ENCODE measurements at places on chromosomes 3 and 15. TPM values are rescaled to one million over a fixed set of nuclear protein-coding genes. Genes with fewer than 3 reads are reported as not detected.

Gene GOLGA6L24
- not detected for total RNA-seq

DNA sequence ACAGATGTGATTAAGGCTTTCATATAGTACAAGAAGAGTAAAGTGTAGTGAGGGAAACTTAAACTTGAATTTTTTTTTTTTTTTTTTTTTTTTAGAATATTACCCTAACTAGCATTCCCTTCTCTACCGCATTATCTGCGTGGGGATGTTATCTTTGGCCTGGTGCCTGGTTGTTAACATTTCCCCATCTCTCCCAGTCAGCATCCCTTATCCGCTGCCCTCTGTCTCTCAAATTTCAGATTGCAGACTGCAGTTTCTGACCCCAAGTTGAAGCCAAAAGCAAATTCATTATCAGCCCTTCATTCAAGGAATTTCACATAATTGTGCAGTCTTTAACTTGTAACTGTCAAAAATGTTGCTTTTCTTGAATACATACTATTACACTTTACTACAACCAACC lies 353.0 kb downstream of the PLOD2 start:
- no peaks in the 10 kb centered on the region for H3K36me3 ChIP-seq
- no peaks in the 10 kb centered on the region for H3K27me3 ChIP-seq
- H3K27ac ChIP-seq: no peak overlapping the region
- no peaks in the 10 kb centered on the region for H3K4me1 ChIP-seq
- no peak overlapping the region for H3K4me3 ChIP-seq

- no peaks in the 10 kb centered on the region for H3K27me3 ChIP-seq
- DNase-seq: no peak
- H3K36me3 ChIP-seq: no peaks in the 10 kb centered on the region
- H3K4me3 ChIP-seq: no peak overlapping the region
These were observed 144.2 kb upstream of the ABHD17C start for GRCh38 chr15:80550908-80551260.

GRCh38 chr15:38670128-38671005 lies 105.8 kb upstream of the RASGRP1 start:
- no peaks in the 10 kb centered on the region for H3K36me3 ChIP-seq
- H3K27me3 ChIP-seq: peaks cover 10% of the 10 kb centered on the region

- no peak overlapping the region for H3K4me3 ChIP-seq
- H3K36me3 ChIP-seq: peaks cover 23% of the 10 kb centered on the region
- H3K4me1 ChIP-seq: no peaks in the 10 kb centered on the region
- no peak overlapping the region for H3K27ac ChIP-seq
- H3K27me3 ChIP-seq: no peaks in the 10 kb centered on the region
These were observed 369.8 kb downstream of the TBC1D5 start for GRCh38 chr3:17372362-17373210.

- no peaks in the 10 kb centered on the region for H3K4me1 ChIP-seq
- H3K36me3 ChIP-seq: no peaks in the 10 kb centered on the region
- DNase-seq: no peak
- no peak overlapping the region for H3K27ac ChIP-seq
These were observed 157.5 kb upstream of the CHRM5 start for GRCh38 chr15:33810806-33811205.

DNA sequence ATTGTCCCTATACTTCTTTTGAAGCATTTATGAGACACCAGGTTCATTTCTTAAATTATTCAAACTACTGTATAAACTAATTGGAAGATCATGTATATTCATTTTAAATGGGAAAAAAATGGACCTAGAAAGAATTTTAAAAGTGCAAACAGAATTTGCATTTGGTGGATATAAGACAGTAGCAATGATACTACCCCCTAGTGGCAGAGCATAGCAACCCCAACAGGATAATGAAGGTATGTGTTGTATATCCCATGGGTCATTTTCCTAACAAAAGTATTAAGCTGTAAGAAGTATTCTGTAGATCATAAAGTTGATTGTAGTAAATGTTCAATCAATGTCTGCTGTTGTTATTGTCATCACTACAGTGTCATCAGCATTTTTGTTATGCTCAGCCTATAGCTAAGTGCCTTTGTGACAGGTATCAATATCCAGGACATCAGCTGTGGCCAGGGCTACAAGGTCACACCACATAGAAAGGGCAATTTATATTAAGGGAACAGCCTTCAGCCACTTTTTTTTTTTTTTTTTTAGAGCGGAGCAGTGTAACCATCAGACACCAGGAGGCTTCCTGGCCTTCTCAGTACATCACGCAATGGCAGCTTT lies 175.8 kb downstream of the FOXB1 start:
- no peak overlapping the region for H3K4me3 ChIP-seq
- H3K4me1 ChIP-seq: no peaks in the 10 kb centered on the region
- H3K36me3 ChIP-seq: no peaks in the 10 kb centered on the region
- no peak overlapping the region for H3K27ac ChIP-seq

Gene CTXN2
- not detected for total RNA-seq

GRCh38 chr3:15443826-15444524 lies 16.6 kb downstream of the EAF1 start:
- no peak overlapping the region for H3K4me3 ChIP-seq
- no peaks in the 10 kb centered on the region for H3K4me1 ChIP-seq
- H3K27ac ChIP-seq: no peak overlapping the region
- peaks cover 51% of the 10 kb centered on the region for H3K36me3 ChIP-seq
- H3K27me3 ChIP-seq: no peaks in the 10 kb centered on the region

DNA sequence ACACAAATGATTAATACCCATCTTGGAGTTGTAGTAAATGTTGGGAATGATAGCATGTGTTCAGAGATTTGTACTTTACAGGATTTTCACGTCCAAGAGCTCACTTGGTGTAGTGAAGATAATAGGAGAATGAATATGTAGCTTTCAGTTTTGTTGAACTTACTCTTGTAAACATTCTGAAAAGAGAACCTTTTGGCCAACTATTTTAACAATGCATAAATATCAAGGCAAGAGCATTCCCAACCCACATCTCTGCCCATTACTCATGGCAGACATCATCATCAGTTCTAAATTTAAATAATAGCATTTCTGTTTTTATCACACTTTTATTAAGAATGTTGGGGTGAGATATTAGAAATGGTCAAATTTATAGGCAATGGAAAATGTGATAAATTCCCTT lies 465.2 kb upstream of the TPRG1 start:
- no peak overlapping the region for H3K4me3 ChIP-seq
- no peaks in the 10 kb centered on the region for H3K27me3 ChIP-seq

Gene RBPMS2
- total RNA-seq: 2.9 TPM

DNA sequence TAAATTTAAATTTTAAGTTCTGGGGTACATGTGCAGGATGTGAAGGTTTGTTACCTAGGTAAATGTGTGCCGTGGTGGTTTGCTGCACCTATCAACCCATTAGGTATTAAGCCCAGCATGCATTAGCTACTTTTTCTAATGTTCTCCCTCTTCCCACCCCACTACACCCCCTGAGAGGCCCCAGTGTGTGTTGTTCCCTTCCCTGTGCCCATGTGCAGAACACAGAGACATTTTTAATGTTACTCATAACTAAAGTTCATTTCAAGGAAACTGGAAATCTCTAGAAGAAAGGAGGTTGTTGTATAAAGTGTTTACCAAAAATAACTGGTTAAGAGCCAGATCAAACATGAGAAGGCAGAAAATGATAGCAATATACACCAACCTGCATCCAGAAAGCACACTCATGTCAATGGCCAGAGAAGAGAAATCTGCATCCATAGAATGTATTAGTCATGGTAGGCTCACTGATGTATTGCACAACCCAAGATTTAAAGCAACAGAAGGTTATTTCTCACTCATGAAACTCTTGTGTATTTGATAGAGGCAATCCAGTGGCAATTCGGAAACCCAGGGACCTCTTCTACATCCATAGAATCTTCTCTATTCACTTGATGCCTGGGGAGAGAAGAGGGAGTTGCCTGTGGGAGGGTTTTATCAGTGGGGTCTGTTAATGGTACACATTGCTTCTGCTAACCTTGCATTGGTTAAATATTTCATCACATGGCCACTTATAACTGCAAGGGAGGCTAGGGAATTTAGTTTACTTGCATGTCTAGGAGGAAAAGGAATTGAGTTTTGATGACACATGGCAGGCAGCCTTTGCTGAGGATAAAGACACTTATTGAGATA lies 321.9 kb upstream of the RASGRP1 start:
- H3K4me1 ChIP-seq: no peaks in the 10 kb centered on the region
- H3K27me3 ChIP-seq: no peaks in the 10 kb centered on the region
- H3K36me3 ChIP-seq: no peaks in the 10 kb centered on the region

- H3K27me3 ChIP-seq: no peaks in the 10 kb centered on the region
- no peaks in the 10 kb centered on the region for H3K36me3 ChIP-seq
- no peak overlapping the region for H3K27ac ChIP-seq
- H3K4me3 ChIP-seq: no peak overlapping the region
- H3K4me1 ChIP-seq: no peaks in the 10 kb centered on the region
- no peak for DNase-seq
These were observed 44.1 kb downstream of the CHST2 start for GRCh38 chr3:143163562-143164100.

DNA sequence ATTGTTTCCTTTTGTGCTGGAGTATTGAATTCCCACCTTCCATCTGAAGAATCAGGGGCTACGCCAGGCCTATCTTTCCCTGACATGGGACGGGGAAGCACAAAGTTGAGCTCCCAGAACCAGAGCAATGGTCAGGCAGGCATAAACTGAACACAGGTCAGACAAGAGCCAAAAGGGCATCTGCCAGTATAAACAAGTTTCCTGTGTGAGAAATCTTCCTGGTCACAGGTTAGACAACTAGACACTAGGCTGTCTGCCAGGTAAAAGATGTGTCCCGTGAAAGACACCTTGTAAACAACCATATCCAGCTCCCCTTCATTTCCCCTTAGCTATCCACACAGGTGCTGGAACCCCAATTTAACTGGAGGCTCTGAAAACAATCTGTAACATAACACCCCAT lies 44.0 kb upstream of the CD96 start:
- H3K4me1 ChIP-seq: no peaks in the 10 kb centered on the region
- no peak overlapping the region for H3K27ac ChIP-seq
- no peak overlapping the region for H3K4me3 ChIP-seq

DNA sequence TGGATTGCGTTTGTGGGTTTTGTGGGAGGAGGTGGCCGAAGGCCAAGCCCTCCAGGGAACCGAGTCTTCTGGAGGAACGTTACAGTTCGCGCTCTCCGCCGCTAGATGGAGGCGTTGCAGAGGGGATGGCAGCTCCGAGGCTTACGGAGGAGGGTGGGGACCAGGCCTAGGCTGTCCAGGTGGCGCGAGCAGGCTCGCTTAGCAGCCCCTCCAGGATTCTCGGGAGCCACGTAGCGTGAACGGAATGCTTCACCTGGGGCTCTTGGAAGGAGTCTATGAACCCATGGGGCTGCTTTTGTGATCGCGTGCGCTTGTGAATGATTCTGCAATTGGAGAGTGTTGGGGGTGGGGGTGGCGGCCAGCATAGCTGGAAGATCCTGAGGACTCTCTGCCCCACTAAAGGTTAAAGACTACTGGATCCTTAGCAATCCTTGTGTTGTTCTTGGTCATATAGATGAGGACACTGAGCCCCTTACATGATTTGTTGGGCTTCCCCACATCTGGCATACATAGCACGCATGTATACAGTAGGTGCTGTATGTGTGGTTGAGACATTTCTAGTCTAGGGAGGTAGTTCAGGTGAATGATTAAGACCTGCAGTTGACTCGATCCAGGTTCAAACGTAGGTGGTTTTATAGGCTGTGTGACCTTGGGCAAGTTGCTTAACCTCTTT lies 25.7 kb downstream of the FAM3D start:
- DNase-seq: peak; percentile 90
- no peak overlapping the region for H3K27ac ChIP-seq
- peaks cover 10% of the 10 kb centered on the region for H3K4me1 ChIP-seq
- H3K4me3 ChIP-seq: no peak overlapping the region
- peaks cover 13% of the 10 kb centered on the region for H3K36me3 ChIP-seq

GRCh38 chr3:9239680-9240079 lies 9.8 kb downstream of the SRGAP3 start:
- no peaks in the 10 kb centered on the region for H3K4me1 ChIP-seq
- H3K4me3 ChIP-seq: no peak overlapping the region
- no peaks in the 10 kb centered on the region for H3K36me3 ChIP-seq
- no peaks in the 10 kb centered on the region for H3K27me3 ChIP-seq
- DNase-seq: no peak

GRCh38 chr15:43518197-43518761 lies 871 bp downstream of the MAP1A start:
- H3K27me3 ChIP-seq: peaks cover 21% of the 10 kb centered on the region
- H3K27ac ChIP-seq: peak overlapping the region; percentile 82
- peak overlapping the region; percentile 46 for H3K4me3 ChIP-seq
- peaks cover 7% of the 10 kb centered on the region for H3K36me3 ChIP-seq
- peaks cover 38% of the 10 kb centered on the region for H3K4me1 ChIP-seq

Gene ADPRH
- 0.89 TPM for total RNA-seq

Gene SLC22A14
- total RNA-seq: not detected

GRCh38 chr3:65545429-65545828 lies 493.3 kb downstream of the MAGI1 start:
- no peak overlapping the region for H3K4me3 ChIP-seq
- no peak for DNase-seq
- no peak overlapping the region for H3K27ac ChIP-seq

- no peaks in the 10 kb centered on the region for H3K4me1 ChIP-seq
- H3K4me3 ChIP-seq: no peak overlapping the region
- no peaks in the 10 kb centered on the region for H3K36me3 ChIP-seq
- no peak for DNase-seq
- no peak overlapping the region for H3K27ac ChIP-seq
- H3K27me3 ChIP-seq: no peaks in the 10 kb centered on the region
These were observed 17.0 kb upstream of the ACTC1 start for GRCh38 chr15:34812369-34812768.

DNA sequence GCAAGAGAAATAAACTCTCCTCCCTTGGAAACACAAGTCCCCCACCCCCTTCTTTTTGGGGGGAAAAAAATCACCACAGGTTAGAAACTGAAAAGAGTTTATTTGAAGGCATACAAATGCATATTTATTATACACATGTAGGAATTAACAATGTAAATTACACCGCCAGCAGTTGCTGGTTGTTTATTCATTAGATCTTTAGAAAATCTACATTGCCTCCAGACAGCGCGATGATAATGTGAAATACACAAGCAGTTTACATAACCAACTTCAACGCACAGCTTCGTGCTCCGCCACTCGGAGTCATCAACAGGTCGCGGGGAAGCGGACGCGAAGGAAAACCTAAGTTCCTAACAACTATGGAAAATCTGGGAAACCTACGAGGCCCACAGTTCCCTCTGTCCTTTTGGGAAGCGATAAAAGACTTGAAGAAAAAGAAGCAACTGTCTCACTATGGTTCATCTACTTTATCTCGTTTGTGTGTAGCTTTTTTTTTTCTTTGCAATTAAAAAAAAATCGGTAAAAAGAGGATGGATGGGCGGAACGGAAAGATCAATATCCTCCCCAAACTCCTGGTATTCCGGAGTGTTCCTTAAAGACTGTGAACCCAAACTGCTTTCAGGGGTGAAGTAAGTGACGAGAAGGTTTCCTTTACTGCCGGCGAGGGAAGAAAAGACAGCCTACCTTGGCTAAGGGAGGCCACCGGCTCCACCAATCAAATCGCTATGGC lies 8.4 kb upstream of the FOXB1 start:
- DNase-seq: peak; percentile 22
- H3K36me3 ChIP-seq: no peaks in the 10 kb centered on the region
- peaks cover 28% of the 10 kb centered on the region for H3K4me1 ChIP-seq
- H3K4me3 ChIP-seq: no peak overlapping the region
- H3K27me3 ChIP-seq: peaks cover 90% of the 10 kb centered on the region

Gene PDZRN3
- 132 TPM for total RNA-seq

GRCh38 chr3:128074851-128075521 lies 22.7 kb downstream of the SEC61A1 start:
- DNase-seq: no peak
- H3K36me3 ChIP-seq: peaks cover 34% of the 10 kb centered on the region
- H3K27ac ChIP-seq: peak overlapping the region; percentile 79
- peaks cover 52% of the 10 kb centered on the region for H3K4me1 ChIP-seq
- H3K4me3 ChIP-seq: peak overlapping the region; percentile 53
- no peaks in the 10 kb centered on the region for H3K27me3 ChIP-seq

Data from stomach (tissue), 19 donors.